Retinal pigment epithelial cell (primary cell): ENCODE measurements at places on chromosomes 5 and 9.

DNA sequence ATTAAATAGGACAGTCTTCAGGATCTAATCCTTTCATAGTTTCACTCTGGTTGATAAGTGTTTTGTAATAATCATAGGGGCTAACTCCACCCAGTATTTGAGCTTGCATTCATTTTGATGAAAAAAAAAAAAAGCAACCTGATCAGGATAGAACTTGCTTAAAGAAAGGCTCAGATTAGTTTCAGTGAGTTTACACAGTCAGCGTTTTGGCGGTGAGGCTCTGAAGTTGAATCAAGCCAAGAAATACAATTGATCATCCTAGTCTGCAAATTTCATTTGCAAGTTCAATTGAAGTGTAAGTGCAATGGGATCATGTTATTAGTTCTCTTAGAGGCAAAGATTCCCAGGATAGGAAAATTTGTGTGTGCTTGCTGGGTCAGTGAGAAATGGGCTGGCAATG, 159.7 kb upstream of the ELL2 start:
- DNase-seq: no peak

- DNase-seq: no peak
Measured at GRCh38 chr5:116453988-116454411, 120.6 kb downstream of the SEMA6A start.

DNA sequence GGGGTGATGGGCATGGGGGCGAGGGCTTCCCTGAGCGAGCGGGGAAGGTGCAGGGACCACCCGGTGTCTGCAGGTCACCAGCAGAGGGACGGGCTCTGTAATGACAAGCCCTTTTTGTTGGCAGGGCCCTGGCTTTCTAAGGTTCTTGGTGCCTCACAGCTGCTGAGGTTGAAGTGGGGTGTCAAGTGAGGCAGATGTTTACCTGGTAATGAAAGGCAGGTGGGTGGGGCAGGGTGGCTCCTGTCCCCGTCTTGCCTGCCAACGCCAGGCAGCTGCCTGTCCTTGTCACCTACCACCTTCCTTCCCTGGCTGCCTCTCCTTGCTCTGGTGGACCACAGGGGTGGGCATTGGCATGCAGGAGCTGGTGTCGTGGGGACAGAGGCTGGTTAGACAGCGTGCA, 41.0 kb upstream of the SEMA4D start:
- no peak for DNase-seq

- no peak for DNase-seq
Measured at GRCh38 chr5:174750711-174751110, 26.3 kb downstream of the MSX2 start.

GRCh38 chr9:15248081-15248480, 58.9 kb downstream of the TTC39B start:
- no peak for DNase-seq

- DNase-seq: no peak
Measured at GRCh38 chr9:21590058-21590996, 108.2 kb upstream of the IFNE start.

DNA sequence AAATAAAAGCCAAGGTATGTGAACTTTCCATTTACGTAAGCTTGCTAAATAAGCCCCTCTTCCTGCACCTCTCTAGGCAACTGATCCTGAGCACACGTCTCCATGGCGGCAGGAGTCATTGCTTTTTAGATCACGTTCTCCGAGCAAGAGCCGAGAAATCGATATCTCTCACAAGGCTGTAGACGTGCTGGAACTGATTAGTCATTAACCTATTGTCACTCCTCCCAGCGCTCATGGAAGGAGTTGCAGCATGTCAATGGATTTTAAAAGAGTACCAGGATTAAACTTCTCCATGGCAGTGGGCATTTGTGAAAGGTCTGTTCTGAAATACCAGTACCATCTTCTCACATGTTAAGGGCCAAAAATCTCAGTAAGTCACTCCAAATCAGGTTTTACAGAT, 4.7 kb upstream of the ADCY2 start:
- DNase-seq: no peak

DNA sequence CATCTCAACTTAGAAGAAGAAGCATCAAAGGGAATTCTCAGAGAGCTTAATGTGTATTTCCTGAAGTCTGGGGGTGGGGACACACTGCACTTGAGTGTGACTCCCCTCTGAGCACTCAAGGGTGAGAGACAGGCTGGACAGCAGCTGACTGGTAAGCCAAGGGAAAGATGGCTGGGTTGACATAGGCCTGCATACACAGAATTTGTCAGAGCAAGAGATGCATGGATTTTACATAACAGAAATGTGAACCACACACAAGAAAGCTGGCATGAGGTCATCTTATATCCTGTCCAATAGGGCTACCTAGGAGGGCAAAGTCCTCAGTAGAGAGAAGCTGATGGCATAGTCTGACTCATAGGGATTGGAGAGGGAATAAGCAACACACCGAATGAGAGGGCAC, 114.3 kb upstream of the EPB41L4A start:
- no peak for DNase-seq

DNA sequence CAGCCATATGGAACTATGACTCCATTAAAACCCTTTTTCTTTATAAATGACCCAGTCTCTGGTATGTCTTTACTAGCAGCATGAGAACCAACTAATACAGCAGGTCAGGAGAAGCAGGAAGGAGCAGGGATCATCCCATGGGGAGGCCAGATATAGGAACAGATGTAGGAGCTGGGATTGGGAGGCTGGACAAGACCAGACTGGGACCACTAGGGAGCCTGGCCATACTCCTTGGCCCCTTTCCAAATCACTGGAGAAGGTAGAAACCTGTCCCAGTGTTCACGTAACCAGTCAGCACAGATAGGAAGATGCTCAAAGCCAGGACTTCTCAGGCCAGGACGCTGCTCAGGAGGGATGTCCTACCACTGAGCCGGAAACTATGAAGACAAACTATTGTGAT, 95.5 kb downstream of the LMX1B start:
- no peak for DNase-seq
